ENCODE measurements at places on chromosomes 16 and 17.

DNA sequence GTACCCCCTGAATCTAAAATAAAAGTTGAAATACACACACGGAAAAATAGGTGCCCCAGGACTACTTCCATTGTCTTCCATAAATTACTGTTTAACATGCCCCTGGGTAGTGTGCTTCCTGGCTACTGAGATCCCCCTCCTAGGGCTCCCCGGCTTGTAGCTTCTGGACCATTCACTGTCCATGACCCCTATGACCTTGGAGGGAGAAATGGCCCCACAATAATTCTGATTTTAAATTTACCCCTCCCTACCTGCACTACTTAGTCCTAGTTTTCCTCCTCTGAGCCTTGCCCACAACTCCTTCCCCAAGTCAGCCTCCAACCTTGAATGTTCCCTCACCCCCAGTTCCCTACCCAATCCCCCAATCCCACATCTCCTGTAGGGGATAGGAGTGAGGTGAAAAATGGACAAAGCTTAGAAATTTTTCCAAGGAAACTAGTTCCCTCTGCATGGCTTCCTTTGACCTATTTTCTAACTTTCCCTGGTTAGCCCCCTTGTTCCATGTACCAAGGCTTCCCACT lies 9.5 kb upstream of the MSL1 start:
- DNase-seq = no peak

- no peak for DNase-seq
Observed at GRCh38 chr17:37493249-37494027, 3.7 kb downstream of the DUSP14 start.

GRCh38 chr17:30450125-30451027 lies 26.8 kb upstream of the GOSR1 start:
- no peak for DNase-seq

GRCh38 chr17:78444392-78444791 lies 65.9 kb downstream of the PGS1 start:
- DNase-seq = no peak

GRCh38 chr17:74704544-74704943 lies 8.2 kb downstream of the CD300LF start:
- no peak for DNase-seq

- no peak for DNase-seq
Observed at GRCh38 chr16:6125483-6126259, 1028.1 kb upstream of the EEF2KMT start.

DNA sequence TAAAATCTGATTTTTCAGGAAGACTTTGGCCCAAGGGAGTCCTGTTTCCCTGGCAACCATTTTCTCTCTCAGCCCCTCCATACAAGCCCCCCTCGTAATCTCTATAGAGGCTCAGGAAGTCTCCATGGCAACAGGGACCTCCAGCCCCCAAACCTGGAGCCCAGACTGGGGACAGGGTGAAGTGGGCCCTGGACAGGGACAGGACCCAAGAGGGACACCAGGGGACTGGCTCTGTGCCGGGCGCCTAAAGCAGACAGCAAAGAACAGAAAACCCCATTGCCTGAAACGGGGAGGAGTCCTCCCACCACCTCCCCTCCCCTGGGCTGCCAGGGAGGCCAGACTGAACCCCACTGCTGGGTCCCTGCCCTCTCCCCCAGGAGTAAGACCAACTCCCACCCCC lies 40.6 kb downstream of the CPNE2 start:
- DNase-seq = no peak

DNA sequence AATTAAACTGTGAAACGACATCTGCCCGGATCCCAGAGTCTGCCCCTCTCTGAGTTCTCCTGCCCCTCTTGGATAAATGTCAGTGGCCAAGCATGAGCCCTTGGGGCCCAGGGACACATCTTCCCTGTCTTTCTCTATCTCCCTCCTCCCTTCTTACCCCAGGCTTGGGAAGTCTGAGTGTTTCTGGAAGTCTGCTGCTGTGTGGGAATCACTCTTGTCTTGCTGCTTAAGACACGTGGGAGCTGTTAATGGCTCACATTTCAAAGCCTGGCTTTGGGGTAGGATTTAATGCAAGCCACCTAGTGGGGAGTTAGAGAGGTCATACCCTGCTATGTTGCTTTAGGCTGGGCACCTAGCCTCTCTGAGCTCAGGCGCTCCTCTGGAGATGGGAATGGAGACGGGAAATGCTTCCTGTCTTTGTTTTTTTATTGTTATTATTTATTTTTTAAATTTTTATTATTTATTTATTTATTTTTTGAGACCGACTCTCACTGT lies 218.5 kb upstream of the CIBAR2 start:
- DNase-seq = no peak

DNA sequence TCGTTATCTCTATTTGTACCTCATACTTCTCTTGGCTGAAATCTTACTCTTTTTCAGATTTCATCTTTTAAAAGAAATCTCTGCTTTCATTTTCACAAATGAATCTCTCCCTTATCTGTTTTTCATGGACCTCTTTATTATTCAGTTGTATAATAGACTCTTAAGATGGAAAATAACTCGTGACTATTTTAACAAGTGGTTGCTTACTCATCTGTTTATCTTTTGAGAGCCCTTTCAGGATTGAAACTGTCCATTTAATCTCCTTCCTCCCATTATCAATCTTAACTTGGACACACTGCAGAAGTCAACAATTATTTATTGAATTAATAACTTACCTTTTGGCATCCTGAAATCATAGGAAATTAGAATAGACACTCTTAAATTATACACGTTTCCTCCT lies 68.8 kb downstream of the ABCA8 start:
- DNase-seq = no peak

DNA sequence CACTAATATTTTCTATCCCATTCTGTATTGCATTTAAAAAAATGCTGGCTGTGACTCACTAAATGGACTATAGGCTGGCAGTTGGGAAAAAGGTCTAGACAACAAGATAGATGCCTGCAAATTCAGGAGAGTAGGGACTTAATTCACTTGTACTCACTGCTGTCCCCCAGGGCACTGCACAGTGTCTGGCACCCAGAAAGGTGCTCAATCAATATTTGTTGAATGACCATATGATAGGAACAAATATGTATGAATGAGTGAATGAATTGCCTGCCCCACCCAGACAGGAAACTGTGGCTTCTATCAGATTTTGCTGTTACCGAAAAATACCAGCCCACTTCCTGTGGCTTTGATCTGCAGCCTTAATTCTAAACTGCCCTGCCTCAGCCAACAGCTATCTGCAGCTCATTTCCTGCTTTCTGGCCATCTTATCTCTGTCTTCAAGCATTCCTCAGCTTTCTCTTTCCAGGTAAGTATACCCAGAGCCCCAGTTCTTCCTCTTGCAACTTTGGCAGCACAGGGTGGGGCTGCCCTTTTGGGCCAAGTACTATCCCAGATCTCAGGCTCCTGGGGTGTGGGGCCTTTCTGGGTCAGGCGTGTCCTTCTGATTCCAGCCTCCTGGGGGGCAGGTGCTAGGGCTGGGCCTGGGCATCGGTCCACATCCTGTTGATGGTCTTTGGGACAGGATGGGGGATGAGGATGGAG lies 15.3 kb upstream of the TNS4 start:
- peak; percentile 61 for DNase-seq

DNA sequence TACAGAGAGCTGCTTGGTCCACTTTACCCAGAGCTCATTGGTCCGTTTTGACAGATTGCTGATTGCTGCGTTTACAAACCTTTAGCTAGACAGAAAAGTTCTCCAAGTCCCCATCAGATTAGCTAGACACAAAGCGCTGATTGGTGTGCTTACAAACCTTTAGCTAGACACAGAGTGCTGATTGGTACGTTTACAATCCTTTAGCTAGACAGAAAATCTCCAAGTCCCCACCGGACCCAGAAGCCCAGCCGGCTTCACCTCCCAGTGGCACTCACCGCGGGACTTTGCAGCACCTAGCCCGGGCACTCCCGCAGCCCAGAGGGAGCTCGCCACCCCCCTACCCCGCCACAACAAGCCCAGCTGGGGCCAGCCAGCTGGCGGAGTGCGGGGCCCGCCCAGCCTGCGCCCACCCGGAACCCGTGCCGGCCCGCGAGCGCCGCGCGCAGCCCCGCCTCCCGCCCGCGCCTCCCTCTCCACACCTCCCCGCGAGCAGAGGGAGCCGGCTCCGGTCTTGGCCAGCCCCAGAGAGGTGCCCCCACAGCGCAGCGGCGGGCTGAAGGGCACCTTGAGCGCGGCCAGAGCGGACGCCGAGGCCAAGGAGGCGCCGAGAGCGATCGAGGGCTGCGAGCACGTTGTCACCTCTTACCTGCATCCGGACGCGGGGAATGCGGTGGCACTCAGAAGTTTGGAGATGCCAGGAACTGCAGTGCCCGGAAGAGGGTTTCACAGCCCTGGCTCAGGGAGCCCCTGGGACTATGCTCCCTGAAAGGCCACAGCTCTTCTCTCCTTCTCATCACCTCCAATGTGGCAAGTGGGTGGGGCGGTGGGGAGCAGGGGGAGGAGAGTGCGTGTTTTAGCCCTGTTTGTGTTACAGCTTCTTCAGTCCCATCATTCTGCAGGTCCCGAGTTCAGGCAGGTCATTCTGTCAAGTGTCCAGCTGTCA lies 1504.5 kb downstream of the CDH11 start:
- no peak for DNase-seq

- no peak for DNase-seq
Observed at GRCh38 chr17:48818361-48818841, 1.4 kb upstream of the TTLL6 start.

- no peak for DNase-seq
Observed at GRCh38 chr17:65638221-65638975, 77.0 kb upstream of the AXIN2 start.

GRCh38 chr16:4891886-4892216 lies 44.6 kb downstream of the UBN1 start:
- DNase-seq = no peak

- no peak for DNase-seq
Observed at GRCh38 chr16:88783391-88784073, 1.5 kb downstream of the PIEZO1 start.

DNA sequence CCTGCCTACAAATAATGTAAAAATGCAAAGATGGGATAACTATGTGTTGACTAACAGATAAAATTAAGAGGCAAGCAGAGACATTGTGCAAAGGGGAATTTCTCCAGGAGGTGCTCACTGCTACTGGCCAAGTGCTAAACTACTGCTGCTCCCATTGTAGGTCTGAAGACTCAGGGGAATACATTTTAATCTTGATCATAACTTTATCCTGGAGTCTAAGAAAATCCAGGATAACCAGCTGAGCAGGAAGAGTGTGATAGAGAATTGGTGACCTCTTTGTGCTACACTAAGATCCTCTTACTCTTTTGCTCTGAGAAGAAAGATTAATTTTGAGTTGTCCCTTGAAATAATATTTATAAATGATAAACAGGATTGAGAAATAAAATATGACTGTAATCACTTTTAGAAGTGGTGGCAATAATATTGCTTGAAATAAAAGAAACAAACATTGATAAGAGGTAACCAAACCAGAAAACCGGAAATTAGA lies 5.9 kb downstream of the RNF43 start:
- no peak for DNase-seq

DNA sequence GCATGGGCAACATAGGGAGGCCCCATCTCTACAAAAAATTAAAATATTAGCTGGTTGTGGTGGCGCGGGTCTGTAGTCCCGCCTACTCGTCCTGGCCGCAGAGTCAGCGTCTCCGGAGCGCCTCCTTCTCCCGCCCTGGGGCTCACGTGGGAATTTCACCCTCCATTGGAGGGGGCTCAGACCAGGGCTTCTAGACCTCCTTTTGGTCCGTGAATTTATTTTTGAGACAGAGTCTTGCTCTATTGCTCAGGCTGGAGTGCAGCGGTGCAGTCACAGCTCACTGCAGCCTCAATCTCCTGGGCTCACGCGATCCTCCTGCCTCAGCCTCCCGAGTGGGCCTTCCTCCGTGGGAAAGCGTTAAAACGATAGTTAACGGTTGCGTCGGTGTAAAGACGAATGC lies 394 bp upstream of the NME4 start:
- no peak for DNase-seq

DNA sequence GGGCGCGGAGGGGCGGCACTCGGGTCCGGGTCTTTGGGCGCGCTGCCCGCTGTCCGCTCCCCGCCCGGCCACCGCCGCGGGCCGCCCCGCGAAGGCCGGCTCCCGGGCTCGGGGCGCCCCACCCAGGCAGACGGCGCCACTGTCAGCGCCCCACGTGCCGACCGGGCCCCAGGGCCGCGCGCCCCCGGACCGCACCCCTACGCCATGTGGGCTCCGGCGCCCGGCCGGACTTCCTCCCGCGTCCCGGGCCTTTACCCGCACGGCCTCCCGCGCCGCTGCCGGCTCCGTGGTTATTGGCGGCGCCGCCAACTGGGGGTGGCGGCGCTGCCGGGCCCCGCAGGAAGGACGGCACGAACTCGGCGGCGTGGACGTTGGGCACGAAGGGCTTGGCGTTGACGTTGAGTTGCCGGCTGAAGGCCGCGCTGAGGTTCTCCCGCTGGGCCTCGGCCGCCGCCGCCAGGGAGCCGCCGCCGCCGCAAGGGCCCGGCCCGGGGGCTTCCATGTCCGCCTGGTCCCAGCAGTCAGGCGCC lies 577 bp downstream of the GSPT1 start:
- DNase-seq = peak; percentile 46

GRCh38 chr16:26951950-26952349 lies 114.8 kb upstream of the C16orf82 start:
- no peak for DNase-seq

GRCh38 chr16:75087375-75087979 lies 29.1 kb downstream of the LDHD start:
- DNase-seq = no peak

DNA sequence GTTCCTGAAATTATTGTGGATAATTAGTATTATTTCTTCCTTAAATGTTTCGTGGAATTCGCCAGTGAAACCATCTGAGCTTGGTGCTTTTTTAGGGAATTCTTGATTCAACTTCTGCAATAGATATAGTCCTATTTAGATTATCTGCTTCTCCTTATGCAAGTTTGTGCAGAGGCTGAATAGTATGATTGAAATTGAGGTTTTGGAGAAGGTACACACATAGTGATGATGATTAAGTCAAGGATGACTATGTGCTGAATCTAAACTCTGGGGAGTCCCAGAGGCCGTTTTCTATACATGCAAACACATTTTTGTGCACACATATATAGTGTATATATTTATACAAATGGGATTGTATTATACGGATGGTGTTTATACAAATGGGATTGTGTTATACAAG lies 5.2 kb upstream of the MYH4 start:
- DNase-seq = no peak

GRCh38 chr17:77038884-77039555 lies 101.7 kb upstream of the SEC14L1 start:
- DNase-seq = no peak

- DNase-seq = no peak
Observed at GRCh38 chr17:7590743-7591142, 849 bp upstream of the SOX15 start.

- no peak for DNase-seq
Observed at GRCh38 chr16:11138769-11139325, 117.2 kb downstream of the SOCS1 start.

GRCh38 chr16:85309656-85310587 lies 197.7 kb upstream of the CIBAR2 start:
- DNase-seq = no peak

GRCh38 chr17:78492116-78492799 lies 84.9 kb downstream of the DNAH17 start:
- DNase-seq = no peak
